ENCODE measurements at places on chromosomes 7 and 10.

- DNase-seq = no peak
Observed at GRCh38 chr7:73427902-73428787, 5.4 kb upstream of the FZD9 start.

GRCh38 chr10:6795541-6795940, 215.5 kb upstream of the PRKCQ start:
- no peak for DNase-seq

GRCh38 chr7:37541810-37542443, 93.3 kb upstream of the ELMO1 start:
- no peak for DNase-seq

DNA sequence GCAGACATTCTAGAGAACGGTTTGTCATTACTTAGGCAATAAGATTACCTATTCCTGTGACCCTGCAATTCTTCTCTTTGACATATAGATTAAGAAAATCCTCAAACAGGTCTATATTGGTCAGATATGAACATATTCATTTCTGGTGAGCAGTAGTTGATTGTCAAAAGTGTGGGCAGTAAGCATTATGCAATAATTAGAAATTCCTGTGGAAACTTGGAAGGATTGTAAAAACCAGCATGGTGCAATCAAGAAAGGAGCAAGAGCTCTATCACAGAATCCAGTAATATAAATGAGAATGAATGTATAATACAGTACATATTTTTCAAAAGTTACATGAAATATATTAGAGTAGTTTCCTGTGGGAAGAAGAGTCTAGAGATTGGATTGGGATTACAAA, 406.5 kb downstream of the SUGCT start:
- no peak for DNase-seq

DNA sequence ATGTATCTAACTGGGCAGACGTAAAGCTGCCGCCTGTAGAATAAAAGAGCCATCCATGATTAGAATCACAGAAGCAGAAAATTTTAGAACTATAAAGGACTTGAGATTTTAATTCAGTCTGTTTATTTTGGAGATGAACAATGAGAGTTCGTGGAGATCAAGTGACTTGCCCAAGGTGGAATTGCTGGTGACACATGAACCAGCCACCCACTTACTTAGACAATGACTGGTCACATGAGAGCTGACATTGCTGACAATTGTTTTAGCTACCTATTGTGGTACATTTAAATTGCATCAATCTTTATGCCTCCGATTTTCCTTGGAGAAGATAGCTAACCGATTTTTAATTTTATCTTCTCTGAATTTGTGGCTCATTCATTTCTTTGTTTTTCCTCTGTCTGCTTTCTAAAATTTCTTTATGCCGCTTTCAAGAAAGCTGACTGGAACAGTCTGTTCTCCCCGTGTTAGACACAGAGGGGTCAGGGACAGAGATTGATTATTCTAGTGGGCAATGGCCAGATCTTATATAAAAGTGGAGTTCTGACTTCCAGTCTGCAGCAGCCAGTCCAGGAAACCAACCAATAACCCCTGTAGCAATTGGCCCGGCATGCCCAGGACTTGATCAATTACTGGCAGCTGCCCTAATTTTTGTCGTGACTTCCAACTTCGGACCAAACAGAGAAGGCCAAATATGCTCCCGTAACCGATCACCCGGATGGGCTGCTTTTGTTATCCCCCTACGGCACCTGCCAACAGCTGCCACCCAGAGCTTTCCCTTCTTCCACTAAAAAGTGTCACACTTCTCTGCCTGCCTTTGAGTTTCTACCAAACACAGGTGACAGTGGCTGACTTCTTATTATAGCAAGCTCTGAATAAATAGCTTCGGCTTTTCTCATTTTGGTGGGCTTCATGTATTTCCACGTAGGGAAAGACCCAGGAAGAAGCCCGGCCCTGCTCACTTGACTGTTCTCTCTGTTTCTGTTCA, 241.6 kb downstream of the CAMK1D start:
- no peak for DNase-seq

DNA sequence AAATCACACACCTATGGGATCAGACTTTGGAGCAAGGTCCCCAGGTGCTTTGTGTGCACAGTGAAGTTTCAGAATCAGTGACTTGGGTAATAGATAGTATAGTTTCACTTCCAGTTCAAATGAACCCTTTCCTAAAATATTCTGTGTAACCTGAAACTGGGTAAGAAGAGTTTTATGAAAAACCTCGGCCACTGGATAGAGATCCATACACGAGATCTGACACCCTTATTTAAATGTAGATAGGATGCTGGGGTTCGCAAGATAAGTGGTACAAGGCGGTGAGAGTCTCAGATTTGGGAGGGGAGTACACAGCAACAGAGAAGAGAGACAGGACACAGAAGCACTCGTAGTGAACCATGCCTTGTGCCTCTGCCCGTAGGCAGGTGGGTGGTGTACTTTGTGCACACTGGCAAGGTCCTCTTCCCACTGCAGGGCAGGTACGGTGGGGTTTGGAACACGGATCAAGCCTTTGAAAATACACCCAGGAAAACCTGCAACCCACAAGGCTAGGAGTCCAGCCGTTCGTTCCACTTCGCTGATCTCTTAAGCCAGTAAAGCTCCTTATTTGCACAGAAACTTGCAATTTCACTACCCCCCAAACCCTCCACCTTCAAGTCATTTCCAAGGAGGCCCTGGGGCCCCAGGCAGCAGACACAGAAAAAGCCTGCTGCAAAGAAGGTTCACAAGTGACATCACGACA, 162.8 kb downstream of the USP6NL start:
- no peak for DNase-seq

DNA sequence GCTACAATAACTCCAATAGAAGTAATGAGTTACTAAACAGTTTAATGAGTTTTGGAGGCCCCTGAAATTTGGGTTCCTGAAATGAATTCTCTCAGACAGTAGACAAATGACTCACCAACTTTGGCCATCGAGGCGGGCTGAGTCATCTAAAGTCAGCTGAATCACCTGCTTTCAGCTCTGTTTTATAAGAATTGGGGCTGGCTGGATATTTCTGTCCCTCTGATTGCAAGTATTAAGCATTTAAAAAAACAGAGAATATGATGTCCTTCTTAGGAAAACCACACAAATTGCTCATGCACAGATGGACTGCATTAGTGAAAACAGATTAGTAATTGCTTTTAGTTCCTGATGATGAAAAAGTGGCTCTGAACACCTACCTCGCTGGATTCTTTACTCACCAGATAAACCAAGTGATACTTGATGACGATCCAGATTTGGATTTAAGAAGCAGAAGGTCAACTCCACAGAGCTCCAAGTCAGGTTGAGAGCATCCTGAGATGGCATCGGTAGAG, 59.1 kb downstream of the ZNF365 start:
- no peak for DNase-seq

DNA sequence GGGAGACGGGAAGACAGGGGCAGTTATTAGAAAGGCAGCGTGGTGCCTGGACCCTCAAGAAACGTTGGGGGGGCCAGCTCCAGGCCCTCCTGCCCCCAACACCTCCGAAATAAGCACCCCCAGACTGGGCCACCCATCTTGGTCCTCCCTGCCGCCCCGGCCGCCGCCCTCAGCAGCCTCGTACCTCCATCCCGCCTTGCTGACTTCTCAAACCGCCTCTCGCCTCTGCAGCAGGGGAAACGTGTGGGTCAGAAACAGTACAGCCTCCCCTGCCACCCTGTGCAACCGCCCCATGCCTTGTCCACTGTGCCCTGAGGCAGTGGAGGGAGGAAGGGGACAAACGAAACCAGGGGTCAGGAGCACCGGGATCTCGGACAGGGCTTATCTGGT, 7.2 kb downstream of the GIGYF1 start:
- no peak for DNase-seq

DNA sequence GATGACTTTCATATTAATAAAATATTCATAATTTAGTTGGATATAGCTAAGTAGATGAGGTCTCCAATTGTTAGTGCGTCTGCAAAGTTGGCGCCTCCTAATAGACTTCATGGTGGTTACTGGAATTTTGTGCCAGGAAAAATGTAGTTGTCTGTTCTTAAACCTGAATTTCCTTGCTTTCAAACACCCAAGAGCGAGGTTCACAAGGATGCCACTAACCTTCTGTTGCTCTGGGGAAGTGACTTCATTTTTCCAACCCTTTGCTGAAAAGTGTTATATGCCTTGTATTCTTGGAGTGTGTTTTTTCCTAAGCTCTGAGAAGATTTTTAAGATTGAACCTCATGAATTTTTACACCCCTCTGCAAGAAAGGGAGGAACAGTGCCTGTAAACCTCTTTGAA, 98.9 kb upstream of the GLCCI1 start:
- DNase-seq = no peak

GRCh38 chr7:76997381-76998284, 34.5 kb downstream of the SPDYE17 start:
- DNase-seq = no peak

DNA sequence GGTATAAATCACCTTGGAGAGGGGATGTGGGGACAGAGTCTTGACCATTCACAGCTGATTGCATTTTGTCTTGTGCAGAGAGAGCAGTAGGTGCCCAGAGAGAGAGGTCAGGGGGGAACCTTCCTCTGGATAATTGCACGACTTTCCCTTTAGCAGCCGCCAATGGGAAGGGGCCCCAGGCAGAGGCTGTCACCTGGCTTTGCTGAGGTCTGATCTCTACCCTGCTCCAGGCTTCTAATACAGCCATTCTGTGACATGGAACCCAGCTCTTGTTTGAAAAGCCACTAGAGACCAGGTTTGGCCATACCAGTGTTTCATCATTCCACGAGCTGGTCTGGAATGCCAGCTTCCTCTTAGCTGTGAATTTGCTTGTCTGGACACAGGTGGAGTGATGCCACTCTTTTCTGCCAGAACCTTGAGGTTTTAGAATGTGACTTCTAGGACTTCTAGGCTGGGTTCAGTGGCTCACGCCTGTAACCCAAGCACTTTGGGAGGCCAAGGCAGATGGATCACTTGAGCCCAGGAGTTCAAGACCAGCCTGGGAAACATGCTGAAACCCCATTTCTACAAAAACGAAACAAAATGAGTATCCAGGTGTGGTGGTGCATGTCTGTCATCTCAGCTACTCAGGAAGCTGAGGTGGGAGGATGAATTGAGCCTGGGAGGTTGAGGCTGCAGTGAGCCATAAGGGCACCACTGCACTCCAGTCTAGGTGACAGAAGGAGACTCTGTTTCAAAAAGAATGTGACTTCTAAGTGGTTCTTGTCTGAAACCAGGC, 159.9 kb downstream of the CAMK1D start:
- no peak for DNase-seq

DNA sequence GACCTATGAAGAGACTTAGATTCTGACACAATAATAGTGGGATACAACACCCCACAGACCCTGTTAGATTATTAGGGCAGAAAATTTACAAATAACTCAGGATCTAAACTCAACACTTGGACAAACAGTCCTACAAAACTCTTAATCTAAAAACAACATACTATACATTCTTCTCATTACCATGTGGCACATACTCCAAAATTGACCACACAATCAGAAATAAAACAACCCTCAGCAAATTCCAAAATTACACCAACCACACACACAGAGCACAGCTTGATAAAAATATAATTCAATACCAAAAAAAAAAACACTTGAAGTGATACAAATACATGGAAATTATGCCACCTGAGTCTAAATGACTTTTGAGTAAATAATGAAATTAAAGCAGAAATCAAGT, 7.8 kb downstream of the ZNF680 start:
- no peak for DNase-seq

- no peak for DNase-seq
Observed at GRCh38 chr10:95569368-95569767, 8.2 kb upstream of the SORBS1 start.

DNA sequence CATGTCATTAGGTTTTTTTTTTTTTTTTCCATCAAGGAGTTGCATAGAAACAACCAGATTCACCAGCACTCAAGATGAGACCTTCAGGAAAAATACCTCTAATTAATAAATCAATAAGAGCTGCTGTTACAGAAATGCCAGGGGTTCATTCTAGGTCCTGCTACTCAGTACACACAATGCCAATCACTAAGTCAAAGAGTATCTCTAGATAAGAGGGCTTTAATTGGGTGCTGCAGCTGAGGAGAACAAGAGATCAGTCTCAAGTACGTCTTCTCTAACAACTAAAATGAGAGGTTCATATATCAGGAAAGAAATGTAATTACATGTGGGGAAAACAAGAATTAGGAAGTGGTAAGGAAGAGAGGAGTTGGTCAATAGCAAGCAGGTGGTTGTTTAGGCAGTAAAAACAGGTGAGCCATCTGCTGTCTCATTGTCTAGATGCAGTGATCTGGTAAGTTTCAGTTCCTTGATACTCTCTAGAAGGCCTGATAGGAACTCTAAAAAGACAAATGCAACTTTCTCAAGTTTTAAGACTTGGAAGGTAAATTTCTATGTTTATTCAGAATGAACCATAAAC, 272.9 kb upstream of the ZWINT start:
- no peak for DNase-seq

DNA sequence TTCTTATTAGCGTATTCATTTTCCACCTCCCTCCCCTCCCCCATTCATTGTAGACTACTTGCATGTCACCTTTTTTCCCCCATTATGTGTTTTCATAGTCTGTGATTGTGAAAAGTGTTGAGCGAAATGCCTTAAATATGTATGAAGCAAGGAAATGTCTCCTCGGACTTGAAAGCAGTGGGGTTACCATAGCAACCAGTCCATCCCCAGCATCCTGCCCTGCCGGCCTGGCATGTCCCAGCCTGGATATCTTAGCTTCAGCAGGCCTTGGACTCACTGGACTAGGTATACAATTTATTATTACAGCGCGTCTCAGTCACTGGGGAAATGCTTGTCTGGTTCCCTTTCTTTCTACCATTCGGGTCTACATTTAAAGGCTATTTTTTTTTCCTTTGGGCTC, 283.6 kb downstream of the BICC1 start:
- DNase-seq = no peak

DNA sequence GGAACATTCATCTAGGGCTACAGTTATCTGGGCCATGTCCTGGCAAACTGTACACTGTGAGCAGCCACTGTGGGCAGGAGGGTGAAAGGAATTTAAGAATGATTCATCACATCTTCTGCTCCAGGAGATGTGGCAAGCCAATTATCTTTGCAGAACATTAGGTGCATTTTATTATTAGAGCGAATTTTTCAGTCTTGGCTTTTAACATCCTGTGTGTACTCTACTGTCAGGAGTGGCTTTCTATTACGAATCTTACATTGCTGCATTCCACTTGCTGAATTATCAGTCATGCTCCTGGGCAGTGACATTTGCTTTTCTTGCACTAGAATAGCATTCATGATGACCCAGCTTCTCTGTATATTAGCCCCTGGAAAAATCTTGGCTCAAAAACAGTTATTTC, 109.2 kb upstream of the TARP start:
- no peak for DNase-seq

- DNase-seq = no peak
Observed at GRCh38 chr10:24926557-24926956, 25.8 kb downstream of the PRTFDC1 start.

- no peak for DNase-seq
Observed at GRCh38 chr10:24483701-24484100, 240.0 kb downstream of the ARHGAP21 start.

DNA sequence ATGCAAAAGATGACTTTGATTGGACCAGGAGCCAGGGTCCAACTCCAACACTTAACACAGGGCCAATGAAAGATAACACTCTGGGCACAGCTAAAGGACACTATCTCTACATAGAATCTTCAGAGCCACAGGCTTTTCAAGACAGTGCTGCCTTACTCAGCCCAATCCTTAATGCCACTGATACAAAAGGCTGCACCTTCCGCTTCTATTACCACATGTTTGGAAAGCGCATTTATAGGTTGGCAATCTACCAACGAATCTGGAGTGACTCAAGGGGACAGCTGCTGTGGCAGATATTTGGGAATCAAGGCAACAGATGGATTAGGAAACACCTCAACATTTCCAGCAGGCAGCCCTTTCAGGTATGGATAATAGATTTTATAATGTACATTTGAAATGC, 160.7 kb downstream of the MALRD1 start:
- DNase-seq = no peak

All from stimulated activated CD8-positive, alpha-beta memory T cell treated with anti-CD3 and anti-CD28 coated beads, Interleukin-4, amount 100 ng/mL, for 1 hour (primary cell).